ENCODE measurements at places on chromosomes 4 and X. TPM values are rescaled to one million over a fixed set of nuclear protein-coding genes. Genes with fewer than 3 reads are reported as not detected.

GRCh38 chr4:11495818-11496217 lies 67.1 kb upstream of the HS3ST1 start:
- H3K4me1 ChIP-seq = peaks cover 12% of the 10 kb centered on the region
- no peak for DNase-seq

DNA sequence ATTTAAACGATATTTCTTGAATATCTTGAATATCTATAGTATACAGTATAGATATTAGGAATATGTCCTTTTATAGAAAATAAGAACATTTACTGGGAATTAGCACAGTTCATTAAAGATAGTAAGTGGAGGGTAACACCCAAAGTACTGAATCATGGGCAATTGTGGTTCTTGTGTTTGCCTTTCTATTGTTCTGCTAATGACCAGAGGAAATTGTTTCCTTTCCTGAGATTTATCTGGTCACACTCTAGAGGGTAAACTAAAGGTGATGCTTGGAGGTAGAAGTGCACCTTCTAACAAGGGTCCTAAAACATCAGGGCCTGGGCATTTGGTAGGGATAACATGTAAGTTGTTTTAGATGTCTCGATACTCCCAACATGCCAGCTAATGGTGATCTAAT lies 241.3 kb upstream of the SFRP2 start:
- peaks cover 16% of the 10 kb centered on the region for H3K27me3 ChIP-seq
- no peaks in the 10 kb centered on the region for H3K4me1 ChIP-seq
- DNase-seq = no peak
- H3K36me3 ChIP-seq = no peaks in the 10 kb centered on the region

DNA sequence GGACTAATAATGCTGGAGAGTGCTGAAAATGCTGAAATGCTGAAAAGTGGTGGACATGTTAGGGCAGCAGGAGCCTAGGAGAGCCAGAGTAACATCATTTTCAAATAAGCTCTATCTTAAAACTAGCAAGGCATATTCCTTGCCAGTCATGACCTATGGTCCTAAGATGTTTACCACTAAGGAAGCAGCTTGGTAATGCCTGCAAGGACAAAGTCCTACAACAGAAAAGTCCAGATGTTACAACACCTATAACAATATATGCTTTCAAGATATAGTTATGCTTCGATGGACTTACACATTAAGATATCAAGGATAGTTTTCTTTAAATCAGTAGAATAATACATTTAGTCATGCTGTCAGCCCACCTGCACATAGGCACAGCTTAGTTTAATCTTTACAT lies 4.5 kb upstream of the ADH4 start:
- H3K4me1 ChIP-seq = peaks cover 3% of the 10 kb centered on the region
- no peak overlapping the region for H3K27ac ChIP-seq
- no peaks in the 10 kb centered on the region for H3K36me3 ChIP-seq
- H3K4me3 ChIP-seq = no peak overlapping the region
- peaks cover 3% of the 10 kb centered on the region for H3K27me3 ChIP-seq

DNA sequence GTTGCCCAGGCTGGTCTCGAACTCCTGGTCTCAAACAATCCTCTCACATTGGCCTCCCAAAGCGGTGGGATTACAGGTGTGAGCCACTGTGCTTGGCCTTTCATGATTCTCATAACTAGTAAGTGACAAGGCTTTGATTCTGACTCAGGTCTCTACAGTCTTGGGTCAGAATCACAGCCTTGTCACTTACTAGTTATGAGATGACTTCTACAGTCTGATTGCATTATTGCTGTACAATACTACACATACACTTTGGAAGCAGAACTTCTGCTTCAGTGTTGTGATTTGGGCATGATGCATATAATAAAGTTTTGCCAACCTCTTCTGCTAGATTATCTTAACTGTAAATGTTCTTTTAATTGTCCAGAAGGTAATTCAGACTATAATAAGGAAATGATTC lies 123.3 kb downstream of the KDM6A start:
- no peak overlapping the region for H3K27ac ChIP-seq
- DNase-seq = no peak
- H3K4me3 ChIP-seq = no peak overlapping the region
- H3K27me3 ChIP-seq = no peaks in the 10 kb centered on the region

Gene POF1B
- 0.12 TPM for total RNA-seq

Gene GRIA2
- not detected for total RNA-seq

Gene ARHGAP36
- not detected for total RNA-seq

Gene C4orf46
- 15.5 TPM for total RNA-seq

Gene SULT1E1
- total RNA-seq = not detected

Gene MAGEB17
- total RNA-seq = not detected
